Type B pancreatic cell (in vitro differentiated cells): ENCODE measurements at places on chromosomes 3 and 15. TPM values are rescaled to one million over a fixed set of nuclear protein-coding genes. Genes with fewer than 3 reads are reported as not detected.

DNA sequence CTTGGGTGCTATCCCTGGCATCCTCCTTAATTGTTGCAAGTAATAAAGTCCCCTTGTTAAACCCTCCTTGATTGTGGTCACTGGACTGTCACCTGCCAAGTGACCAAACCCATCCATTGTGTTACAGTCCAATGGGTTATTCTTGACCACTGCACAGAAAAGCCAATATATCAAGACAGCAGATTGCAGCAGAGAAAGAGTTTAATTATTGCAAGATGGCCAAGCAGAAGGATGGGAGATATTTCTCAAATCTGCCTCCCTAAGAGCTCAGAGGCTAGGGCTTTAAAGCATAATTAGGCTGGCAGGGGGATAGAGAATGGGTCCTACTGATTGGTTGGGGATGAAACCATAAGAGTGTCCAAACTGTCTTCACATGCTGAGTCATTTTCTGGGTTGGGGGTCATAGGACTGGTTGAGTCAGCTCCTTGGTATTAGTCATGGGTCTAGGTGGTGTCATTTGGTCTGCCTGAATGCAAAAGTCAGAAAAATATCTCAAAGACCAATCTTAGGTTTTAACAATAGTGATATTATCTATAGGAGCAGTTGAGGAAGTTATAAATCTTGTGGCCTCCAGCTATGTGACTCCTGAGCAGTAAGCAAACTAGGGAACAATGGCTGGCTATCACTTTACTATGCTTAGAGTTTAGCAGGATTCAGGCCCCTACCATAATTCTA lies 19.1 kb upstream of the XYLB start:
- H3K27me3 ChIP-seq = peaks cover 3% of the 10 kb centered on the region
- H3K36me3 ChIP-seq = no peaks in the 10 kb centered on the region
- H3K4me1 ChIP-seq = no peaks in the 10 kb centered on the region
- H3K27ac ChIP-seq = no peak overlapping the region
- H3K4me3 ChIP-seq = no peak overlapping the region
- DNase-seq = no peak

- peaks cover 14% of the 10 kb centered on the region for H3K4me1 ChIP-seq
- H3K36me3 ChIP-seq = no peaks in the 10 kb centered on the region
These were observed 213.3 kb upstream of the THBS1 start for GRCh38 chr15:39367596-39367995.

DNA sequence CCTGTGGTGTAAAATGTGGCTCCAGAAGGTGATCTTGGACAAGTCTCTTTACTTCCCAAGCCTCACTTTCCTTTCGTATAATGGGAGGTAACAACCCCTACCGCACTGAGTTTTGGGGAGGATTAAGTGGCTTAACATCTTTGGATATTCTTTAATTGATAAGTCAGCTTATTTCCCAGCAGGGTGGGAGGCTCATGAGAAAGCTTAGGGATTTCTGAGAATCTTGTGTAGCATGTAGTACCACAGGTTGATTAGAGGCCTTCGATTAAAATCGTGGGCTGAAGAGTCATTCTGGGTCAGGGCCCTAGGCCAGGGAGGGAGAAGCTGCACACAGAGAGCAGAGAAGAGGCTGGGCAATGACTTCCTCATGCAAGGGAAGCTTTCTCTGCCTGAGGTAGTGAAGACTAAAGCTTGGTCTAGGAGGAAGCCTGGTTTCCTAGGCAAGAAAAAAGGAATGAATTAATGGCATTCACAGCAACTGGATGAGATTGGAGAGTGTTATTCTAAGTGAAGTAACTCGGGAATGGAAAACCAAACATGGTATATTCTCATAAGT lies 1.5 kb upstream of the NMNAT3 start:
- H3K4me1 ChIP-seq = peaks cover 14% of the 10 kb centered on the region
- no peak for DNase-seq
- no peak overlapping the region for H3K4me3 ChIP-seq
- no peaks in the 10 kb centered on the region for H3K36me3 ChIP-seq
- H3K27ac ChIP-seq = no peak overlapping the region

- H3K4me1 ChIP-seq = peaks cover 3% of the 10 kb centered on the region
- no peak overlapping the region for H3K27ac ChIP-seq
- H3K27me3 ChIP-seq = peaks cover 3% of the 10 kb centered on the region
- H3K4me3 ChIP-seq = peak overlapping the region; percentile 71
- peak; percentile 84 for DNase-seq
These were observed 31.0 kb downstream of the GRIP2 start for GRCh38 chr3:14508966-14509795.

- no peak for DNase-seq
- H3K4me1 ChIP-seq = no peaks in the 10 kb centered on the region
- no peak overlapping the region for H3K27ac ChIP-seq
These were observed 140.4 kb downstream of the NFKBIZ start for GRCh38 chr3:101989578-101990200.

DNA sequence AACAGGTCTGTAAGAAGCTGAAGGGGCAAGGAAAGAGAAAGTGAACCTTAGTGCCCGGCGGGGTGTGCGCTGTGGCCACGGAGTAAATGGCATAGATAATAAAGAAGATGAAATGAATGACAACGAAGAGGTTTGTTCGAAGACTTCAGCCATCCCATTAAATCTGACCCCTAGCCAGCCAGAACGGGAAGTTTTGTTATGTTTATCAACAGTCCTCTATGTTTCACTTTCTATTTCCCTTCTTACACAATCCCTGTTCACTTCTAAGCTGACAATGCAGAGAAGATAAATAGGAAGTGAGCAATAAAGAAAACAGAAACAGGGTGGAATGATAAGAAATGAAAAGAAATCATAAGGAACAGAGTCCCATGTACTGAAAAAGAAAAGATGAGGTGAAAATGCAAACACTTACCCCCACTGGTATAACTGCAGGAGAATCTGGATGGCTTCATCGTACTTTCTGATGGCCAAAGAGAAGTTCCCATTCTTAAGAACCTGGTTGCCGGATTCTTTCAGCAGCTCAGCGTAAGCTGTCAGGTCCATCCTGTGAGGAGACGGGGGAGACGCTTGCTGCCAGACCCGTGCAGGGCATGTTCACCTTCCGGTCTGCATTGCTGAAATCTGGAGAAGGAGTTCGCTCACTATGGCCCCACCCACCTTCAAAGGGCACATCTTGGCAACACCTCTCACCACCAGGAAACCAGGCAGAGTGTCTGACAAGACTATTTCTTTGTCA lies 36.8 kb downstream of the TRANK1 start:
- no peaks in the 10 kb centered on the region for H3K36me3 ChIP-seq
- H3K27ac ChIP-seq = peak overlapping the region; percentile 63
- peaks cover 19% of the 10 kb centered on the region for H3K4me1 ChIP-seq
- no peaks in the 10 kb centered on the region for H3K27me3 ChIP-seq
- no peak for DNase-seq
- peak overlapping the region; percentile 48 for H3K4me3 ChIP-seq

DNA sequence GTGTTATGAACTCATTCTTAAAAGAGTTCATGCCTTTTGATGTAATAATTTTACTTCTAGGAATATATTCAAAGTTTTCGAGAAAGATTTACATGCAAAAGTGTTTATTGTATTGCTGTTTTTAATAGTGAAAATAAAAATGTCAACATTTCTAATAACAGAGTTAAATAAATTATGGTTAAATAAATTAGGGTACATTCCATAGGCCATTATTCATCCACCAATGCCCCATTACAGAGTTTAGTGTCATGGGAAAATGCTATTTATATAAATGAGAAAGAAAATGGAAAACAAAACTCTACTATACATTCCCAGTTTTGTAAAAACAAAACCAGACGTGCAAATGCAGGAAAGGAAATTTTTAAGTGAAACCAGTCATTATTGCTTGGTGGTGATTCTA lies 538.1 kb upstream of the TBL1XR1 start:
- peaks cover 3% of the 10 kb centered on the region for H3K36me3 ChIP-seq
- H3K27me3 ChIP-seq = no peaks in the 10 kb centered on the region
- DNase-seq = no peak
- no peak overlapping the region for H3K27ac ChIP-seq
- H3K4me1 ChIP-seq = peaks cover 38% of the 10 kb centered on the region
- no peak overlapping the region for H3K4me3 ChIP-seq

- H3K36me3 ChIP-seq = no peaks in the 10 kb centered on the region
- peak; percentile 18 for DNase-seq
- no peak overlapping the region for H3K4me3 ChIP-seq
These were observed 176.6 kb downstream of the KLF13 start for GRCh38 chr15:31503256-31503655.

DNA sequence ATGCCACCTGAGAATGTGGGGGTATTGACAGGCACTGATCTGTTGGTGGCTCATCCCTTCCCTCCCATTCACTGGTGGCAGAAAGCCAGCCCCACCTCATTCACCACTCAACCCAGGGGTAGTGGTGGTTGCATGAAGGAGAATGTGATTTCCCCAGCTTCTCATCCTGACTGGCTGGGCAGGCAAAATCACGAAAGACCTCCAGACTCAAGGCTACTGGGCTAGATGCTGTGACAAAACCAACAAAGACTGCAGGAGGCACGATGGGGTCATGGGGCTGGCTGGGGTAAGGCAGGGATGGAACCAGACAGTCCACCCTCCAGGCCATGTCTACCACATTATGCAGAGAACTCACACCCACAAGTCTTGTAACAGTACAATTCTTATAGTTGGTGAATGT lies 33.9 kb downstream of the FSTL1 start:
- no peaks in the 10 kb centered on the region for H3K27me3 ChIP-seq
- peaks cover 20% of the 10 kb centered on the region for H3K36me3 ChIP-seq
- no peak for DNase-seq
- peaks cover 34% of the 10 kb centered on the region for H3K4me1 ChIP-seq
- H3K27ac ChIP-seq = peak overlapping the region; percentile 89

- H3K27me3 ChIP-seq = no peaks in the 10 kb centered on the region
- H3K36me3 ChIP-seq = peaks cover 6% of the 10 kb centered on the region
- no peak overlapping the region for H3K4me3 ChIP-seq
- no peak for DNase-seq
These were observed 332.4 kb downstream of the SATB1 start for GRCh38 chr3:18092726-18093125.

- H3K36me3 ChIP-seq = no peaks in the 10 kb centered on the region
- H3K27ac ChIP-seq = no peak overlapping the region
- H3K4me1 ChIP-seq = no peaks in the 10 kb centered on the region
- H3K4me3 ChIP-seq = no peak overlapping the region
These were observed 177.9 kb downstream of the PLOD2 start for GRCh38 chr3:145983101-145983500.

DNA sequence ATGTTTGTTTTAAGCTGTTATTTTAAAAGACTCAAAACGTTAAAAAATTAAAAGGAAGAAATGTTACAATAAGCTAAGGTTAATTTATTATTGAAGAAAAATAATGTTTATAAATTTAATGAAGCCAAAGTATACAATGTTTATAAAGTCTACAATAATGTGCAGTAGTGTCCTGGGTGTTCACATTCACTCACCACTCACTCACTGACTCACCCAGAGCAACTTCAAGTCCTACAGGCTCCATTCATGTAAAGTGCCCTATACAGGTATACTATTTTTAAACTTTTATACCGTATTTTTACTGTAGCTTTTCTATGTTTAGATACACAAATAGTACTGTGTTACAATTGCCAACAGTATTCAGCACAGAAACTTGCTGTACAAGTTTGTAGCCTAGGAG lies 55.2 kb downstream of the COL8A1 start:
- H3K4me1 ChIP-seq = no peaks in the 10 kb centered on the region

- H3K36me3 ChIP-seq = no peaks in the 10 kb centered on the region
- H3K4me3 ChIP-seq = no peak overlapping the region
- H3K27ac ChIP-seq = no peak overlapping the region
- peaks cover 13% of the 10 kb centered on the region for H3K27me3 ChIP-seq
- H3K4me1 ChIP-seq = no peaks in the 10 kb centered on the region
These were observed 13.7 kb upstream of the GJD2 start for GRCh38 chr15:34768530-34768929.

GRCh38 chr3:59866076-59866475 lies 816.3 kb upstream of the CFAP20DC start:
- H3K27ac ChIP-seq = no peak overlapping the region
- DNase-seq = no peak
- no peaks in the 10 kb centered on the region for H3K36me3 ChIP-seq

- peaks cover 22% of the 10 kb centered on the region for H3K4me1 ChIP-seq
These were observed 57.4 kb downstream of the BSN start for GRCh38 chr3:49611719-49612118.

GRCh38 chr15:40941528-40942336 lies 11.5 kb upstream of the CHAC1 start:
- H3K4me1 ChIP-seq = peaks cover 16% of the 10 kb centered on the region
- H3K27me3 ChIP-seq = peaks cover 3% of the 10 kb centered on the region
- peak overlapping the region; percentile 80 for H3K4me3 ChIP-seq
- no peaks in the 10 kb centered on the region for H3K36me3 ChIP-seq
- DNase-seq = no peak

ZNF620 gene
- 12.3 and 14.0 TPM in 2 replicates for total RNA-seq

SPATA12 gene
- total RNA-seq = not detected in 2 replicates

ZDHHC19 gene
- 0.85 TPM in 1 of 2 replicates, not detected in the other for total RNA-seq

GADL1 gene
- 1.9 and 3.1 TPM in 2 replicates for total RNA-seq

NEDD4 gene
- total RNA-seq = 19.6 and 21.1 TPM in 2 replicates

SLC2A2 gene
- total RNA-seq = 1.9 and 5.7 TPM in 2 replicates

ZBBX gene
- total RNA-seq = 1.0 and 3.8 TPM in 2 replicates

ACAD11 gene
- 10.4 and 14.7 TPM in 2 replicates for total RNA-seq

ZMYND10 gene
- 1.8 and 13.4 TPM in 2 replicates for total RNA-seq

PEX5L gene
- 1.1 and 2.4 TPM in 2 replicates for total RNA-seq

COX5A gene
- total RNA-seq = 248 and 307 TPM in 2 replicates

GOLGA8Q gene
- total RNA-seq = 0.89 TPM in 1 of 2 replicates, not detected in the other

NR2E3 gene
- total RNA-seq = 0.38 and 0.94 TPM in 2 replicates

LRRN1 gene
- 30.7 and 85.2 TPM in 2 replicates for total RNA-seq
